ENCODE measurements at places on chromosomes 12 and 14. TPM values are rescaled to one million over a fixed set of nuclear protein-coding genes. Genes with fewer than 3 reads are reported as not detected.

GRCh38 chr12:24200010-24200409 lies 250.5 kb upstream of the SOX5 start:
- H3K4me1 ChIP-seq = peaks cover 22% of the 10 kb centered on the region
- H3K4me3 ChIP-seq = no peak overlapping the region
- DNase-seq = no peak
- peaks cover 4% of the 10 kb centered on the region for H3K36me3 ChIP-seq
- H3K27ac ChIP-seq = no peak overlapping the region

- no peak overlapping the region for H3K27ac ChIP-seq
- no peaks in the 10 kb centered on the region for H3K4me1 ChIP-seq
- no peaks in the 10 kb centered on the region for H3K27me3 ChIP-seq
- no peak overlapping the region for H3K4me3 ChIP-seq
- no peaks in the 10 kb centered on the region for H3K36me3 ChIP-seq
- peak; percentile 66 for DNase-seq
Observed at GRCh38 chr12:69639400-69640016, 28.8 kb upstream of the LRRC10 start.

DNA sequence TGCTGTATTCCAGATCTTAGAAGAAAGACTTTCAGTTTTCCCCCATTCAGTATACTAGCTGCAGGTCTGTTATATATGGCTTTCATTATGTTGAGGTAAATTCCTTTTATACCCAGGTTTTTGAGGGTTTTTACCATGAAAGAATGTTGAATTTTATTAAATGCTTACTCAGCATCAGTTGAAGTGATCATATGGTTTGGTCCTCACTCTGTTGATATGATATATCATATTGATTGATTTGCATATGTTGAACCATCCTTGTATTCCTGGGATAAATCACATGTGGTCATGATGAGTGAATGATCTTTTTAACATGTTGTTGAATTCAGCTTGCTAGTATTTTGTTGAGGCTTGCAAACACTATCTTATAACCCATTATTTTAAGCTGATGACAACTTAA lies 96.7 kb downstream of the TRMT5 start:
- H3K36me3 ChIP-seq = peaks cover 46% of the 10 kb centered on the region
- peaks cover 1% of the 10 kb centered on the region for H3K4me1 ChIP-seq
- H3K27me3 ChIP-seq = no peaks in the 10 kb centered on the region
- no peak overlapping the region for H3K4me3 ChIP-seq
- no peak for DNase-seq

DNA sequence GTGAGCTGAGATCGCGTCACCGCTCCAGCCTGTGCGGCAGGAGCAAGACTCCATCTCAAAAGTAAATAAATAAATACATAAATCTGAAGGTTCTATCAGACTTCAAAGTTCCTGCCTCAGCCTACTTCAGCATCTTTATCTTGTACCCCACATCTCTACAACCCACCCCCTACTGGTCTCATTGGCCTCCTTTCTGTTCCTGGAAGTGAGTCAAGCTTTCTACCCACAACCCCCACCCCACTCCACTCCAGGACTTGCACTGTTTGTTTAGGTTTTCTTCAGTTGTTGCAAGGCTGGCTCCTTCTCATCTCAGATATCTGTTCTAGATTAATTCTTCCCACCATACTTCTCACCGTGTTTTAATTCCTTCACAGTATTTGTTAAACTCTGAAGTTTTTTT lies 714 bp upstream of the PSMC6 start:
- H3K36me3 ChIP-seq = peaks cover 13% of the 10 kb centered on the region
- H3K4me1 ChIP-seq = peaks cover 31% of the 10 kb centered on the region
- no peak for DNase-seq
- H3K4me3 ChIP-seq = peak overlapping the region; percentile 99
- peaks cover 8% of the 10 kb centered on the region for H3K27me3 ChIP-seq

- no peaks in the 10 kb centered on the region for H3K4me1 ChIP-seq
- H3K27me3 ChIP-seq = peaks cover 35% of the 10 kb centered on the region
- H3K36me3 ChIP-seq = no peaks in the 10 kb centered on the region
Observed at GRCh38 chr12:127389923-127390322, 877.0 kb upstream of the TMEM132C start.

GRCh38 chr12:111011999-111012600 lies 91.7 kb upstream of the MYL2 start:
- DNase-seq = no peak
- H3K27ac ChIP-seq = no peak overlapping the region
- no peak overlapping the region for H3K4me3 ChIP-seq
- no peaks in the 10 kb centered on the region for H3K36me3 ChIP-seq

GRCh38 chr12:95709152-95709551 lies 81.4 kb downstream of the NTN4 start:
- H3K36me3 ChIP-seq = no peaks in the 10 kb centered on the region
- H3K27ac ChIP-seq = no peak overlapping the region
- H3K4me1 ChIP-seq = no peaks in the 10 kb centered on the region
- H3K4me3 ChIP-seq = no peak overlapping the region
- H3K27me3 ChIP-seq = peaks cover 6% of the 10 kb centered on the region
- DNase-seq = no peak

DNA sequence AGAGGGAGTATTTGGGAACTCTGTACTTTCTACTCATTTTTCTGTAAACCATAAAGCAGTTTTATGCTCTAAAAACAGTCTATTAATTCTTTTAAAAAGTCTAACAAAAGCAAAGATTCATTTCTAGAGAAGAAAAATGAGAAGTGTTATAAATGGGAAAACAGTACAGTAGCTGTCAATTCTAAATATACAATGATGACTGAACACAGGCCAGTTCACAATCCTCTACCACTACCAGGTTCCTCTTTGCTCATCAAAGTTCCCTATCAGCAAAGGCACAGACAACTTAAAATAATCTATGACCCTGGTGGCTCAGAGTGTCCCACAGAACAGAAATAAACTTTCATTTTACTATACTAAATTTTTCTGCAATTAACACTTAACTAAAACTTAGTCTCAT lies 12.5 kb downstream of the NAA25 start:
- H3K36me3 ChIP-seq = peaks cover 6% of the 10 kb centered on the region
- H3K27me3 ChIP-seq = no peaks in the 10 kb centered on the region
- peaks cover 3% of the 10 kb centered on the region for H3K4me1 ChIP-seq

- no peaks in the 10 kb centered on the region for H3K27me3 ChIP-seq
- no peak for DNase-seq
- peaks cover 33% of the 10 kb centered on the region for H3K4me1 ChIP-seq
- no peak overlapping the region for H3K27ac ChIP-seq
- peaks cover 8% of the 10 kb centered on the region for H3K36me3 ChIP-seq
- no peak overlapping the region for H3K4me3 ChIP-seq
Observed at GRCh38 chr14:102164241-102164641, 24.5 kb downstream of the WDR20 start.

- H3K27ac ChIP-seq = peak overlapping the region; percentile 75
- peaks cover 22% of the 10 kb centered on the region for H3K4me1 ChIP-seq
- no peak overlapping the region for H3K4me3 ChIP-seq
- DNase-seq = no peak
- no peaks in the 10 kb centered on the region for H3K27me3 ChIP-seq
Observed at GRCh38 chr12:18752280-18752920, 14.5 kb downstream of the CAPZA3 start.

DNA sequence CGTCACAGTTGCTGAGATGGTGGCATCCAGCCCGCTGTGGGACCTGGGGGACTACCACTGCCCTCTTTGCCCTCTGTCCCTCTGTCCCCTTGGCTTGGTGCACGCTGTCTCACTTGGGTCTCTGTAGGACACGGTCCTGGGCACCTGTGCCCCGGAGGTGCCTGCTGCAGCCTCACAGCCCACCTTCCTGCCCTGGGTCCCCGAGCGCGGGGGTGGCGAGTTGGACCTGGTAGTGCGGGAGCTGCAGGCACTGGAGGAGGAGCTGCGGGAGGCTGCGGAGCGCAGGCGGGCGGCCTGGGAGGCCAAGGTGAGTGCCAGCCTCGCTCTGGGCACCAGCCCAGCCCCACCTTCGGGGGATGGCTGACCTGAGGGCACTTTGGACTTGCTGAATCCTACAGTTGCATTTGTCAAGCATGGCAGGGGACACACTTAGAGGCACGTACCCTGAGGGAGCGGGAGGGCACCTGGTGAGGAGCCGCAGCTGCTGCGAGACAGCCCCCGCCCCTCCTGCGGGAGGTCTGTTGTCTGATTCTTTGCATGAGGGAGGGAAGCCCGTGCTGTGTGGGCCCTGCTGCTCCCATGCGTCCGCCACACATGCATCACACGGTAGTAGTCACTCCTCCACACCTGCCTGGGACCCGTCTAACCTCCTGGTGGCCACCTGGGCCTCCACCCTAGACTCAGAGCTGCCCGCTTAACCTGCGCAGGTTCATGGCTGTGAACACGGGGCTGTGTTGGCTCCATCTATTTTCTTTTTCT lies 6.8 kb downstream of the TEDC1 start:
- H3K27me3 ChIP-seq = peaks cover 4% of the 10 kb centered on the region
- H3K4me1 ChIP-seq = peaks cover 16% of the 10 kb centered on the region
- H3K27ac ChIP-seq = peak overlapping the region; percentile 62
- peak overlapping the region; percentile 27 for H3K4me3 ChIP-seq

DNA sequence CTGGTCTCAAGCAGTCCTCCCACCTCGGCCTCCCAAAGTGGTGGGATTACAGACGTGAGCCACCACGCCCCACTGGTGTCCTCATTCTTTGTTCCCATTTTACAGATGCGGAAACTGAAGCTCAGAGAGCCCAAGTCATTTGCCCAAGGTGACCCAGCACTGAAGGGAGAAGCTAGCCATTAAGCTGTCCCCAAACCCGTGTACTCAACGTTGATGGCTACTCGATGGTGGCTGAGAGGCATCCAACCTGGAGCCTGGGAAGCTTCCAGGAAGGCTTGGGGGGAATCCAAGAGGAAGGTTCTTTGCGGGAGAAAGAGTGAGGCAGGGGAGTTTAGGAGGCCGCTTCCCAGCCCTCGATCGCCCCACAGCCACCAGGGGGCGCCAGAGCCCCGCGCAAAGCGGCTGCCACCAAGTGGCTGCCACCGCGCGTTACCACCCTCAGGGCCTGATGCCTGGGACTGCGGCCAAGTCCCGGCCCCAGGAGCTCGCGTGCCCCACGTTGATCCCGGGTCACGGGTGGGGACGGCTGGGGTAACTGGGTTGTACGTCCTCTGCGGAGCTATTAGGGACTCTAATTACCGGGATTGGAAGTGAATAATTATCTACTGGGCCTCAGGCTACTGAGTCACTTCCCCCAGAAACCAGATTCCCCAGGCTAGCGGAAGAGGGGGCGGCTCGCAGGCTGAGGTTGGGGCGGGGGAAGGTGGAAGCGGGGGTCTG lies 8.8 kb upstream of the SH2B3 start:
- H3K4me1 ChIP-seq = no peaks in the 10 kb centered on the region
- H3K36me3 ChIP-seq = no peaks in the 10 kb centered on the region
- no peak overlapping the region for H3K4me3 ChIP-seq

- no peak overlapping the region for H3K4me3 ChIP-seq
- no peaks in the 10 kb centered on the region for H3K27me3 ChIP-seq
- peaks cover 10% of the 10 kb centered on the region for H3K4me1 ChIP-seq
- no peak overlapping the region for H3K27ac ChIP-seq
Observed at GRCh38 chr14:22614240-22614799, 16.2 kb downstream of the ABHD4 start.

GRCh38 chr12:93419388-93420034 lies 22.2 kb downstream of the UBE2N start:
- no peak overlapping the region for H3K27ac ChIP-seq
- H3K27me3 ChIP-seq = no peaks in the 10 kb centered on the region
- peaks cover 2% of the 10 kb centered on the region for H3K36me3 ChIP-seq
- no peak overlapping the region for H3K4me3 ChIP-seq

GRCh38 chr12:57040211-57040610 lies 9.7 kb downstream of the MYO1A start:
- no peak overlapping the region for H3K27ac ChIP-seq
- no peaks in the 10 kb centered on the region for H3K4me1 ChIP-seq
- no peaks in the 10 kb centered on the region for H3K36me3 ChIP-seq
- no peak overlapping the region for H3K4me3 ChIP-seq
- DNase-seq = no peak

DNA sequence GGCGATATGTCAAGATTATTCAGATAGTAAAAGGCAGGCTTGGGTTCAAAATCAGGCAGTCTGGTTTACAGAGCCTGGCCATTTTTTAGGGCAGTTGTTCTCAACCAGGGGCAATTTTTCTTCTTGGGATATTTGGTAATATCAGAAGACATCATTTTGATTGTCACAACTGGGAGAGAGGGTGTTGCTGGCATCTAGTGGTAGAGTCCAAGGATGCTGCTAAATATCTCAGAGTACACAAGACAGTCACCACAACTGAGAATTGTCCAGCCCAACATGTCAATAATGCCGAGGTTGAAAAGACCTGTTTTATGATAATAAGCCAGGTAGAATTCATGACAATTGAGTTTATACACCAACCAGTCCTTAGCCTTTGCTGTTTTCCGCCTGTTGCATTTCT lies 733.9 kb downstream of the NRXN3 start:
- no peak overlapping the region for H3K27ac ChIP-seq
- H3K36me3 ChIP-seq = no peaks in the 10 kb centered on the region
- DNase-seq = no peak
- H3K4me3 ChIP-seq = no peak overlapping the region
- peaks cover 2% of the 10 kb centered on the region for H3K27me3 ChIP-seq

GRCh38 chr12:111010061-111010460 lies 89.7 kb upstream of the MYL2 start:
- no peak for DNase-seq
- H3K4me1 ChIP-seq = peaks cover 5% of the 10 kb centered on the region
- H3K27ac ChIP-seq = no peak overlapping the region
- no peaks in the 10 kb centered on the region for H3K36me3 ChIP-seq
- H3K27me3 ChIP-seq = peaks cover 58% of the 10 kb centered on the region
- H3K4me3 ChIP-seq = no peak overlapping the region

DNA sequence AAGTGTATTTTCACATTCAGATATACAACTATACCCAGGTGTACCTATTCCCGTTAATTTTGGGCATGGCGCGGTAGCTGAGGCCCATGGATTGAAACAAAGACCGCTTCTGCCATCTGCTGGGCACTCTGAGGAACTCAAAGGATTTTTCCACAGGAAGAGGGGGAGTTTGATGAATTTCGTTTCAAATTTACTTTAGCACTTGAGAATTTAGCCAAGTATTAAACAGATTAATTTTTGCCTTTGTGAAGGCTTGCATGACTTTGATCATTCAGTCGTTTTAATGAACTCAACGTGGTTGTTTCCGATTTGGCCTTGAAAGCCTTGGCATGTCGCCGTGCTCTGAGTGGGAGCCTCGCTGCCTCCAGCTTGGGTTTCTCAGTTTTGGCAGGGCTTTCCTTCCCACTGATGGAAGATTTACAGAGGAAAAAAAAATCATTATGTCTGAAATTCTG lies 153.2 kb upstream of the DDHD1 start:
- H3K27me3 ChIP-seq = no peaks in the 10 kb centered on the region
- H3K36me3 ChIP-seq = peaks cover 28% of the 10 kb centered on the region
- peaks cover 36% of the 10 kb centered on the region for H3K4me1 ChIP-seq
- peak overlapping the region; percentile 82 for H3K4me3 ChIP-seq
- peak; percentile 51 for DNase-seq

Gene LRRC10
- not detected for total RNA-seq

Gene FAM181A
- 13.4 TPM for total RNA-seq

Gene SLC2A3
- total RNA-seq = 52.2 TPM

Gene CIROP
- not detected for total RNA-seq

Gene SIX4
- total RNA-seq = 6.1 TPM

Gene EPYC
- total RNA-seq = not detected

Measured in neural crest cell (in vitro differentiated cells).